ENCODE measurements at places on chromosomes 2 and 18.
A peak's percentile ranks its signal among the peaks of the same experiment; 100 is the strongest.

- DNase-seq, result no peak
These were observed 251.4 kb upstream of the TCF4 start for GRCh38 chr18:55839343-55839742.

DNA sequence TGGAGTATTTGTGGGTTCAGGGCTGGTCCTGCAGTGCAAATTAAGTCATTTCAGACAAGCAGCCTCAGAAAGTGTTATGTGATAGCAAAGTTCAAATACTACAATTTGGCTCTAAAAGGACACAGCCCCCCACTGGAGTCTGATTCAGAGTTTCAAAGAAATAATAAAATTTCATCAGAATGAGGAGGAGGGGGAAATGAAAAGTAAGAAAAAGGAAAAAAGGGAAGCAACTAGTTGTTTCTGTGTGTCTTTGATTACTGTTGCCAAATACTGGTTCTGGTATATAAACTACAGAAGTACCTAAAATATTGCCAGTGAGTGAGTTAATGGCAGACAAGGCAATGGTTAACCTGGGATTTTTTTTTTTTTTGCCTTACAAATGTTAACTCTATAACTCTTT is 773.9 kb downstream of the BCL11A start:
- no peak for DNase-seq

- DNase-seq, result peak; percentile 91
These were observed 184.2 kb downstream of the GLI2 start for GRCh38 chr2:120919771-120920453.

GRCh38 chr18:10051877-10052631 is 138.2 kb downstream of the VAPA start:
- DNase-seq, result peak; percentile 53

- DNase-seq, result no peak
These were observed 5.1 kb upstream of the RAB27B start for GRCh38 chr18:54822872-54823845.

- no peak for DNase-seq
These were observed 25.6 kb upstream of the PTMA start for GRCh38 chr2:231682603-231683291.

GRCh38 chr2:86464652-86465051 is 23.5 kb downstream of the KDM3A start:
- DNase-seq, result no peak

DNA sequence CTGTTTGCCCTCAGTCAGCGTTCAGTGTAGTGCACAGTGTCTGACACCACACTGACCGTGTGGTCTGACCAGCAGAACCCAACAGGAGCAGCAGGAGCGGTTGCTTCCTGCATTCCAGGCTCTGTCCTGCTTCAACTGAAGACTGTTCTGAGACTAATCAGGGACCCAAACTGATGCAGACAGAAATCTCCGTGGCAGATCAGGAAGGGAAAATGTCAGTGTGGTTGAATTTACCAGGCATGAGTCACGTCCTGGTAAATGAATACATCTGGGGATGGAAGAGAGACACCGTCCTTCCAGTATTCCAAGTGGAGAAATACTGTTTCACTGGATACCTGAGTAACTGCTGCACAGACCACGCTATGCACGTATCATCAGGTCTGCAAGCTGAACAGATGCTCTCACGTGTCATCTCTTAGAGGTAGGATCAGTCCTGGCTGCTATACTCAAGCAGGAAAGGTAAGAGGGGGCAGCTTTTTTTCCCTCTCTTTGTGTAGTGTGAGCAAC is 223.6 kb upstream of the EPAS1 start:
- DNase-seq, result no peak
